ENCODE measurements at places on chromosomes 4 and X. TPM values are rescaled to one million over a fixed set of nuclear protein-coding genes. Genes with fewer than 3 reads are reported as not detected.

- no peak for DNase-seq
These were observed 67.1 kb downstream of the PRDM5 start for GRCh38 chr4:120855307-120856001.

GRCh38 chr4:48575964-48576363, 85.9 kb downstream of the ZAR1 start:
- no peak for DNase-seq

DNA sequence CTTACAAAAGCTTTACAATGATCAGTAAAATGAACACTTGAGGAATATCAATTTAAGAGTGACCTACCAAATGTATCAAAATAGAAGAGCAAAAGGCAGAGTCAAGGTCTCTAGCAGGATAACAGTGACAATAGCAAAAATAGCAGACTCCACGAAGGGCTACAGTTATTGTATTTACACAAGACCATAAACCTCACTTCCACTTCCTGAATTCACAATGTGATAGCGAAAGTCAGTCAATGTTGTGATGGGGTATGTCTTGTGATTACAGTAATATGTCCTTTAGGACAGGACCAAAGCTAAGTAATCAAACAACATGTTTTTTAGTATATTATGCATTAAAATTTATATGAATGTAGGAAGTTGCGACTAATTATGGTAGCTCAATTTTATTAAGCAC, 139.6 kb downstream of the IQCM start:
- no peak for DNase-seq

- DNase-seq: no peak
These were observed 1.4 kb downstream of the IL9R start for GRCh38 chrX:155998761-155999510.

DUSP9 gene
- not detected for total RNA-seq

- peak; percentile 41 for DNase-seq
These were observed 553 bp downstream of the SEPTIN6 start for GRCh38 chrX:119692191-119693039.

GRCh38 chr4:10023050-10023419, 1.7 kb upstream of the SLC2A9 start:
- DNase-seq: no peak

HSFX2 gene
- total RNA-seq: not detected

GRCh38 chrX:106707771-106708454, 18.6 kb upstream of the RNF128 start:
- DNase-seq: no peak

ARSJ gene
- total RNA-seq: 9.3 TPM

DNA sequence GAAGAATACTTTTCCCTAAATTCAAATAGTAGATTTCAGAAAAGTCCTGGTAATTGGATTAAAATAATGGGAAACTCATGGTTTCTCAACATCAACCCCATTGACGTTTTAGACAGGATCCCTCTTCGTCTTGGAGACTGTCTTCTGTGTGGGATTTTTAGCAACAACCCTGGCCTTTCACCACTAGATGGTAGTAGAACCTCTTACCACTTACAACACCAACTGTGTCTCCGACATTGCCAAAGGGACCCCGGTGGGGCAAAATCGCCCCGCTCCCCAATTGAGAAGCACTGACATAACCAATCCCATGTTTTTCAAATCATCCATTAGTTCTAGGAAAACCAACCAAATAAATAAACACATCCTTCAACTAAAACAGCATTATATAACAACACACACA, 16.9 kb upstream of the ANOS1 start:
- no peak for DNase-seq

DNA sequence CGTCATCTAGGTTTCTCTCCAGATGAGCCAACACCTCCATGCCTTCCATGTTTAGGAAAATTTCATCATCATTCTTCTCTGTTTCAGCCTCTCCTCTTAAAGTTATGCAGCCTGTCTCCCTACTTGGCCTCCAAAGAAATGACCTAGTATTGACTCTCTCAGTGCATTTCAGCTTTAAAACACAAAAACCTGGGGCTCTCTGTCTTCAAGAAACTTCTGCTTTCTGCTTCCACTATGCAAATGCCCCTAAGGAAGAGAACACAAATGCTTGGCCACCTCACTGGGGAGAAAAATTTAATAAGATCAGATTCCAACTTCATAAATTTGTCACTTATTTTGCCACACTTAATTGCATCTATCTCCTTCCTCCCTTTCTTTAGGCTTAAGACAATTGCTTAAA, 93.3 kb downstream of the GPRIN3 start:
- DNase-seq: no peak

DNA sequence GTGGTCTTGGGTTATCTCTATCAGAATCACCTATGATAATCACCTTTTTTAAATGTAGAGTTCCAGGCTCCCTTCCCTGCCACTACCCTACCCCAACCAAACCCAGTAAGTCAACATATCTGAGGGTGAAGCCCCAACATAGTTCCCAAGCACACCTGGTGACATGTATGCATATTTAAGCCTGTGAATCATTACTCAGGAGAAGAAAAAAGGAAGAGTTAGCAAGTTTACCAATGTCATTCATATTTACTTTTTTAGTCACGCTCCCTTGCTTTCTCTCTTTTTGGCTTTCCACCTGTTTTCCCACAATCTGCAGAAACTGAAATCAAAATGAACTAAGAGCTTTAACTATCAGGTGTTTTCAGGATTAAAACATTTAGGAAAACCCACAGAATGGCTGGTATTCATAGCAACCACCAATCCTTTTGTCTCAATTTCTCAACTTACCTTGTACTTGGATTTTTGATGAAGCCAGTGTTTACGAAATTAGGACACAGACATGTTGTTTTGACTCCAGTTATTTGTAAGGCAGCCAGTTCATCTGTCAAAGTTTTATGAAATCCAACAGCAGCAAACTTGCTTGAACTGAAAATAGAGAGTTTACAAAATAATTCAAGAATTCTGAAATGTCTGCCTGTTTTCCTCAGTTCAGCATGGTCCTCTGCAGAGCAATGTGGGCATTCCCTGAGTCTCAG, 34.0 kb downstream of the HSD17B11 start:
- DNase-seq: no peak

DNA sequence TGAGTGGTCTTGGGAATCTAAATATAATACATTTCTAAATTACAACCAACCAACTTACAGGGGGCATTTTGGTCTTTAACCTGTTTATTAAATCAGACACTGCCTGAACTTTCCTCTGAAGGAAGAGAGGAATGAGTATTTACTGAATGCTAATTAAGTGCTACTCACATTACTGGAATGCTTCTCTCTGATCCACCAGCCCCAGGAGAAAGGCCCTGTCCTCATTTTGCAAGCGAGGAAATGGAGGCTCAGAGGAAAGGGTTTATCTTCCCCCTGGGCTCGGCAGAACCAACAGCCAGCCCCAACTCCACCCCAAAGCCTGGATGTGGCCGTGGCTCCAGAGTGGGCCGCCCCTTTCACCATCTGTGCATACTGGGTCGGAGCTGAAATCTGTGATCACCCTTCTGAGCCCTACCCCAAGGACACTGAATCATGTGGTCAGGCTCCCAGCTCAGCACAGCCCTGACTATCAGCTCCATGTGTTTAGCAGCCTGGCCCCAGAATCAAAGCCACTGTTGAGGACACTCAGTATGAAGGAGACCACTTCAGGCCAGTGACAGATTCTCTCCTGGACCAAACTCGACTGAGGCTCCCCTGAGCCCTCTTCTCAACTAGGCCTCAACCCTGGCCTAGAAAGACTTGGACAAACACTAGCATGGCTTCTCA, 56.7 kb upstream of the ENPP6 start:
- no peak for DNase-seq

- DNase-seq: no peak
These were observed 35.2 kb downstream of the PDS5A start for GRCh38 chr4:39942507-39942906.

DNA sequence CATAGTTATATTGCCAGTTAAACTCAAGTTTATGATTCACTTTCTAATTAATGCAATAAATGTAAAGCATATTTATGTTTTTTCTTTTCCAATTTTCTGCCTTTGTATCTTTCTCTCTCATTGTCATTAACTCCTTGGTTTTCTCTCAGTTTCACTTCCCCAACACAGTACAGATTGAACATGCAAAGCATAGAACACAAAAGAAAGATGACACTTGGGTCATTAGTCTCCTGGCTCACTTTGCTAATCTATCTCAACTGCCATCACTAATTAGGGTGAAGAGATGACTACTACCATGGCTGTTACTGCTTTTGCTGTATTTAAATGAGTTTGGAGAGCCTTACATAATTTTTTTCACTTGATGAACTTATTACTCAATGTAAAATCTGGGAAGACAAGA, 12.3 kb upstream of the NAA11 start:
- DNase-seq: no peak

DNA sequence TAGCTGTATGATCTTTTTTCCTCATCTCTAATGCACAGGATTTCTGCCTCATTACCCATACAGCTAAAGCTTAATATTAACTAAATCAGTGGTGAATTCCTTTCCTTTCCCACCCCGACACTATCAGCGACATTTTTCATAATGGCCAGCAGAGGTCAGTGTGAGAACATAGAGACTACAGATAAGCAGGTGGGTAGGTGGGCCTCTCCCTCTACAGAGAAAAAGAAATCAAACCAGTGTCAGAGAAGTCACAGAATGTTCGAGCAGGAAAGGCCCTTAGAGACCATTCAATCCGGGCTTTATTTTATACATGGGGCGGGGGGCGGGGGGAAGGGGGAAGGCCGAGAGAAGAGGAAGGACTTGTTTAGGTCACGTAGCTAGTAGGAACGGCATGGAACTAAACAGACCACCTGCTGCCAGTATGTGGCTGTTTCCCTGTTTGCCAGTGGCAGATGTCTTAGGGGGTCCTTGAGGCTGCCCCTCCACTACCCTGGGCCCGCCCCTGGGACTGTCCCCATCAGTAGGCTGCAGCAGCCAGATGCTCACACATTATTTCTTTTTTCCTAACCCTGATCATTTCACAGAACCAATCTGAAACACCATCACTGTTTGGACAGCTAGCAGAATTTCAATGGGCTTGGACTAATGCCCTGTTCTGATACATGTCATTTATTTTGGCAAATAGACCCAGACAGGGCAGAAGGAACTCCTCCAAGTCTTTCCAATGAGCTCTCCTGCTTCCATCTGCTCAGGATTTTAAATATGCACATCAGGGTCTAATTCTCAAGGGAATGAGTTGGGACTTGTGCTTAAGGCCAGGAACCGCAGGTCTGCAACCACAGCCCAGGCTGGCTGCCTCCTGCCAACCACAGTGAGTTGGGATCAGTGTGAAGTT, 133.4 kb downstream of the ATG4A start:
- no peak for DNase-seq

DNA sequence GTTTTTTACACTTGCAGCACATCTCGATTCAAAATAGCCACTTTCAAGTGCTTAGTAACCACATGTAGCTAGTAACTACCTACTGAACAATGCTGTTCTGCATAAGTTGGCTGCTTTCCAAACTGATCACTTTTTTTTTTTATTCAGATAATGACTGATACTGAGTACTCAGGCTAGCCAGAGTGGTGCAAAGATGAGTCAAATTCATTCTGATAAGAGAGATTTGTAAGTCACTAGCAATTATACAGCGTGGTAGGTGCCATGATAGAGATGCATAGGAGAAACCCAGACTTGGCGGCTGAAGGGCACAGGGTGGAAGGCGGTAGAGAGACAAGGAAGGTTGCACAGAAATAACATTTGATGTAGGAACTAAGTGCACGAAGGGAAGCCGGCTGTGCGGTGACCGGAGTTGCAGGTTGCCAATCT, 357 bp upstream of the IGBP1 start:
- no peak for DNase-seq

- DNase-seq: no peak
These were observed 1710.3 kb upstream of the PCDH7 start for GRCh38 chr4:29009908-29010307.

PLP2 gene
- 142 TPM for total RNA-seq

- DNase-seq: no peak
These were observed 95.4 kb upstream of the FRG1 start for GRCh38 chr4:189845145-189845846.

DNA sequence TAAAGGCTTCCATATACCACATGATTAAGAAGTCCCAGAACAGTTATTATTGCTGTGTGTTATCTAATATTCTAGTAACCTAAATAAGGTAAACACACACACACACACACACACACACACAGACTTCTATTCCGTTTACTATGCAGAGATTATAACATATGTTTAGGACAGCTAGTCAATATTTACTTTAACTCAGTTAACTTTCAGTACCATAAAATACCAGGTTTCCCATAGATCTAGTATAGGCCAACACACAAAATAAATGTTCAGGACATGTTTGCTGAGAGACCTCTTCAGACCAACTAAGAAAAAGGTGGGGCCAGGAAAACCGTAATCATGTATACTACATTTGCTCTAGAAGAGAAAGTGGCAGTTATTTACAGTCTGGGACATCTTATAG, 365.5 kb downstream of the KLHL13 start:
- no peak for DNase-seq

XAGE1A gene
- total RNA-seq: not detected

- no peak for DNase-seq
These were observed 764 bp downstream of the PDGFRA start for GRCh38 chr4:54229631-54230483.

DNA sequence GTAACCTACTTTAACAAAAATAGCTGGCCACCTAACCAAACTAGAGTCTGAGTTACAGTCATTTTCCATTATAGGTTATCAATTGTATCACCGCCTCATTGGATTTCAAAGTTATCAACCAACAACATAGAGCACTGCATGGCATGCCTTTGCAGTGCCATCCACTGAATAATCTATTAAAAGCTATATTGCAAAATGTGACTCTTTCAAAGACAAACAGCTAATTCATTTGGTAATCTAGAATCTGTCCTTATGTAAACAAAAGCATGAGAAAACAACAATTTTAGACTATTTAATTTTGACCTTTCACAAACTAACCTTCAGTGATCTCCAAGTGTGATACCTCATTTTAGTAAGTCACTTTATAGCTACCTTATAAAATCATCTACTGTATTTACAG, 144.2 kb upstream of the SH3RF1 start:
- no peak for DNase-seq

- no peak for DNase-seq
These were observed 2011.9 kb upstream of the PCDH10 start for GRCh38 chr4:131137196-131137595.

SLC10A4 gene
- total RNA-seq: 0.20 TPM

DNA sequence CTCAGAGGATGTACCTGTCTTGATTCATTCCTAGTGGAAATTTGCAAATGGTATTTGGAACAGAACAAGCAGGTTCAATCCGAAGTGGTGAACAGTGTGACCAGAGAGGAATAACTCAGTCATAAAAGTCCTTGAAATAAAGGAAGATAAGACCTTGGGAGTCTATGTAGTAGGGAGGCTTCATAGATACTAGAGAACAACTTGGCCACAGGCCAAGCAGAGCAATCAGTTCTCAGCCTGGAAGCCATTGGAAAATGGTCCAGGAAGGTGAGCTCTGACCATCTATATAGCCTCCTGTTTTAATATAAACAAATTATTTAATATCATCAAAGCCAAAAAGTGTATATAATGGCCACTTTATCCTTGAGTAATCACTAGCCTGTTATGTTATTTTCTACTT, 11.3 kb downstream of the TXK start:
- no peak for DNase-seq

PFKFB1 gene
- total RNA-seq: 0.34 TPM

DNA sequence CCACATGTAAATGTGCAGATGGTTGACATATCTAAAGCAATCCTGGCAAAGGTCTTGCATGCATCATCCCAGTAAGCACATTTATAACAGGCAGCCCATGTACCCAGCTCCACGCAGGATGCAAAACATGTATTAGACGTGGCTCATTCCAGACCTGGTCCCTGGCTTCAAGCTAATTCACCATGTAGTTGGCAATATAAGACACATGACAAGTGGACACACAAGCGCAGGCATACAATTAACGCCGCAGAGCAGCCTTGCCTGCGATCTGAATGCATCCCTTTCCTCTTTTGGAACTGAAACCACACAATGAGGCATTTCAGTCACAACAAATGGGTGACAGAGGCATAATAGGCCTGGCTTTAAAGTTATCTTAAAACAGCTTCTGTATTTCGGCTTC, 114.5 kb upstream of the TRIM2 start:
- DNase-seq: no peak

All from left colon (tissue), 2 donors.